ENCODE measurements at places on chromosomes 6 and 20.

DNA sequence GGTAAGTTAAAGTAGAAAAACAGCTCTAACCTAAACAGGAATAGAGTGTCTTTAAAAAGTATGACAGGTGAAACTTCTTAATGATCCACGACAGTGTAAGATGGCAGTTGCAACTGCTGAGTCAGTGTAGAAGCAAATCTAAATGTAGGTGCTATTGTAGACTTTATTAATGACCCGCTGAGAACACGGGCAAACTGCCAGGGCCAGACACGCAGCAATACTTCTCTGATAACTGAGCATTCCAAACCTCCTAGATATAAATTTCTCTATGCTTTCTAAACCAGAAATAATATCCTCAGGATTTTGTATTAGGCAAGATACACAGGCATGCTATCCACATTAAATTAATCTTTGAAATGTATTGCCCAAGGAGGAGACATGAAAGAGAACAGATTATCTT is 1076.4 kb downstream of the HACE1 start:
- no peak for DNase-seq

DNA sequence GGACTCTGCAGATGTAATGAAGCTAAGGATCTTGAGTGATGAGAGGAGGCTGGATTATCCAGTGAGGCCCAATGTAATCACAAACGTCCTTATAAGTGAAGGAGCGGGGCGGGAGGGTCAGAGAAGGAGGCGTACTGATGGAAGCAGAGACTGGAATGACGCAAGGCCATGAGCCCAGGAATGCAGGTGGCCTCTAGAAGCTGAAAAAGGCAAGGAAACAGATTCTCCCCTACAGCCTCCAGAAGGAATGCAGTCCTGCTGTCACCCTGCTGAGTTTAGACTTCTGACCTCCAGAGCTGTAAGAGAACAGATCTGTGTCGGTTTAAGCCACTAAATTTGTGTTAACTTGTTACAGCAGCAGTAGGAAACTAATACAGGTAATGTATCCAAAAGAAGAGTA is 227.9 kb downstream of the PTPRT start:
- no peak for DNase-seq

DNA sequence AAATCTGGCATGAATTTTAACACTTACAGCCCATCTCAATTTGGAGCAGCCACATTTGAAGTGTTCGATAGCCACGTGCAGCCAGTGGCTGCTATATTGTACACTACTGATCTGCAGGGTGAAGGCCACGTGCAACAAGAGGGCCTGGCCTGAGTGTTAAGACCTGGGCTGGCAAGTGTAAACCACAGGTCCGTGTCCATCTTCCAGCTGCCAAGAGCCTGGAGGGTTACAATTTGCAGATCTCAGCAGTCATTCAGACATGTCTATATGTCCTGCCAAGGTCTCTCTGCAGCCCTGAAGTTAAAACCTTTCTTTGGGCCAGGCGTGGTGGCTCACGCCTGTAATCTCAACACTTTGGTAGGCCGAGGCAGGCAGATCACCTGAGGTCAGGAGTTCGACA is 14.1 kb downstream of the SGK2 start:
- no peak for DNase-seq

DNA sequence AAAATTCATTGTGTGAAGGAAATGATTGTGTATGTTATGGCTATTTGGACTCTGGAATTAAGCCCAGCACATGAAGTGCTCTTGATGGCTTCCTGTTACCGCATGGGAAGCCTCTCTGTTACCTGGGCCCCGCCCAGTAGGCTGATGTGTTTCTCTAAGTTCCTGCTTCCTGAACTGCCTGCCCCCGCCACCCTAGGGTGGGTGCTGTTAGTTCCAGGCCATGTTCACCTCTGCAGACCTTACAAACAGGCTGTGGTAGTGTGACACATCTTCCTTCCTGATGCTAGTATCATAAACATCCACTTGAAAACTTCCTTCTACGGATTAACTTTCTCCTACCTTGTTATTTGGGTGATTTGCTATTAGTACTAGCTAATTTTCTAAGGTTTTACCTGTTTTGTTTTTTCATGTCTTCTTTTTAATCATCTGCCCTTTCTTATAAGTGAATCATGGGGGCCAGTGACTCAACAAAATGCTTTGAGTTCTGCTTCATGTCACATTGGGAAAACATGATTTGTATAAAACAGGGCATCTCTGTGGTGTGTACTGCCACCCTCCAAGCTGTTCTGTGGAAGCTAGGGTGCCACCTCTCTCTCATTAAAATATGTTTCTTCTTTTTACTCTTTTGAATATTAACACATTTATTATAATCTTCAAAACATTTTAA is 40.6 kb downstream of the SH3BGRL2 start:
- DNase-seq = no peak

DNA sequence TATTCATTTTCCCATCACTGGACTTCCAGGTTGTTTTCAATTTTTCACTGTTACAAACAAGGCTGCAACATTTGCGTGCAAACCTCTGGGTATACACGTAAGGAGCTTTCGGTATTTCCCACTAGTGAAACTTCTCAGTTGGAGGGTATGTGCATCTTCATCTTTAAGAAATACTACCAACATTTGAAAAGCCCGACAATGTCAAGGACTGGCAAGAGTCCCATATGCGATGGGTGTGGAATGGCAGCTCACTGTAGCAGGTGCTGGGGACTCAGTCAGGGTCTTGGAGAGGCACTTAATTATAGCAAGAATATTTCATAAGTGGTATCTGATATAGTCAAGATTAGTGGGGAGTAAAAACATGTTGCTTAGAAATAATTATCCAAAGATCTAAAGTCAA is 8.9 kb upstream of the HLA-B start:
- DNase-seq = no peak

DNA sequence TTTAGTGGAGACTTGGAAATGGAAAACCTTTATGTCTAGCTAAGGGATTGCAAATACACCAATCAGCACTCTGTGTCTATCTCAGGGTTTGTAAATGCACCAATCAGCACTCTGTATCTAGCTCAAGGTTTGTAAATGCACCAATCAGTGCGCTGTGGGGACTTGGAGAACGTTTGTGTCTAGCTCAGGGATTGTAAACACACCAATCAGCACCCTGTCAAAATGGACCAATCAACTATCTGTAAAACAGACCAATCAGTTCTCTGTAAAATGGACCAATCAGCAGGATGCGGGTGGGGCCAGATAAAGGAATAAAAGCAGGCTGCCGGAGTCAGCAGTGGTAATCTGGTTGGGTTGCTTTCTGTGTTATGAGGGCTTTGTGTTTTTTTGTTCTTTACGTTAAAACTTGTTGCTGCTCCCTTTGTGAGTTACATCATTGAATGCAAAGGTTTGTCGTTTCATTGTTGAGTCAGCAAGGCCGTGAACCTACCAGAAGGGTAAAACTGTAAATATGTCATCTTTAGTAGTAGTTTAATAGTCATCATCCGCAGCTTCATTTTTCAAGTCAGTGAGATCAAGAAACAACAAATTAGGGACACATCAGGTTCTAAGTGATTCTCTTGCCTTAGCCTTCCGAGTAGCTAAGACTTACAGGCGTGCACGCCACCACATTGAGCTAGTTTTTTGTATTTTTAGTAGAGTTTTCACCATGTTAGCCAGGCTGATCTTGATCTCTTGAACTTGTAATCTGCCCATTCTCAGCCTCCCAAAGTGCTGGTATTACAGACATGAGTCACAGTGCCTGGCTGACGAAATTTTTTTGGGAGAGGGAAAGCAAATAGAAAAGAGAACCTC is 22.7 kb upstream of the NUP153 start:
- DNase-seq = no peak

GRCh38 chr6:105452924-105453756 is 50.3 kb upstream of the PREP start:
- DNase-seq = no peak

DNA sequence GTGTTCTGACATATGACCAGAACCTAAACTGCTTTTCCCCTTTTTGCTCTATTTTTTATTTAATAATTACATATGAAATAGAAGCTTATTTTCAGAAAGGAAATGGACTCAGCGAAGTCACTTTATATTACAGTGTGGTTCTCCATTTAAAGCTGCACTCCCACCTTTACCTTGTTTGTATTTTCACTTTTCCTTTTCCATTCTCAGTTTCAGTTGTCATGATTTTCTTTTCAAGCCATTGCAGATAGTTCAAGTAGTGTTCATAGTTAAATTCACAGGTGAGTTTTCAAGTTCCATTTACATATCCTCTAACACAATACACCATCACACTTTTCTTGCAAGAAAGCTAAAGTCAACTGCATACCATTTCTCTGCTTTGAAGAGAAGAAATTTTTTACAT is 400.2 kb downstream of the HACE1 start:
- no peak for DNase-seq

GRCh38 chr20:64254156-64254555 is 1.4 kb upstream of the PCMTD2 start:
- no peak for DNase-seq

- DNase-seq = no peak
Measured at GRCh38 chr6:35305117-35305516, 7.5 kb downstream of the DEF6 start.

- peak; percentile 88 for DNase-seq
Measured at GRCh38 chr6:83270971-83271719, 78.0 kb downstream of the RWDD2A start.

DNA sequence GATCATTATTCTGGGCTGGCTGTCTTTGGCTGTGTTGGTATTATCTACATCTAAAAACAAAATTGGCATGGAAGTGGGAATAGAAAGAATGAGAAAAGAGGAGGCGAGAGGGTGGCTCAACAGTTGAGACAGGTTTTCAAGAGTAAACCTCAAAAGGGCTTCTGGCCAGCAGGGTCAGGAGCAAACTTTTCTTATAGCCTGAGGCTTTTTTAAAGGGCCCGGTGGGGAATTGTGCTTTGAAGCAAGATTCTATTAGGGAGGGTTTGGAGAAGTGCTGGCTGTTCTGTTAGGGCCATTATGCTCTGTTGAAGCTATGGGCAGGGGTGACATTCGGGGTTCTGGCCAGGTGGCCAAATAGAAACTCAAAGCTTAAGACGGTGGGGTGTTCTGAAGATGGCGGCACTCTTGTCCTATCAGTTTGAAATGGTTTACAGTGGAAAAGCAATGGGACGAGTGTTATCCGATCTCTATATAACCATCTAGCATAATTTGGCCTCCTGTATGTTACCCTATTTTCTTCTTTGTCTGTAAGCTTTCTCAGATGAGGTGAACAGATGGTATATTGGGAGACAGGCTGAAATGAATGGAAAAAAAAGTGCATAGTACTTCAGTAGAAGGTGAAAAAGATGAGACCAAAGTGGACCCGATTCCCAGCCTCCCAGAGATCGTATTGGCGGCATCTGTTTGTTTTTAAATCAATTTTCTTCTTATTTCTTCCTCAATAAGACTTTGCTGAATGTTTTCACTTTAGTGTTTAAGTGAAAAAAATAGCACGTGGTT is 132.1 kb upstream of the CNR1 start:
- no peak for DNase-seq

GRCh38 chr6:85917522-85917921 is 274.8 kb upstream of the SYNCRIP start:
- no peak for DNase-seq

DNA sequence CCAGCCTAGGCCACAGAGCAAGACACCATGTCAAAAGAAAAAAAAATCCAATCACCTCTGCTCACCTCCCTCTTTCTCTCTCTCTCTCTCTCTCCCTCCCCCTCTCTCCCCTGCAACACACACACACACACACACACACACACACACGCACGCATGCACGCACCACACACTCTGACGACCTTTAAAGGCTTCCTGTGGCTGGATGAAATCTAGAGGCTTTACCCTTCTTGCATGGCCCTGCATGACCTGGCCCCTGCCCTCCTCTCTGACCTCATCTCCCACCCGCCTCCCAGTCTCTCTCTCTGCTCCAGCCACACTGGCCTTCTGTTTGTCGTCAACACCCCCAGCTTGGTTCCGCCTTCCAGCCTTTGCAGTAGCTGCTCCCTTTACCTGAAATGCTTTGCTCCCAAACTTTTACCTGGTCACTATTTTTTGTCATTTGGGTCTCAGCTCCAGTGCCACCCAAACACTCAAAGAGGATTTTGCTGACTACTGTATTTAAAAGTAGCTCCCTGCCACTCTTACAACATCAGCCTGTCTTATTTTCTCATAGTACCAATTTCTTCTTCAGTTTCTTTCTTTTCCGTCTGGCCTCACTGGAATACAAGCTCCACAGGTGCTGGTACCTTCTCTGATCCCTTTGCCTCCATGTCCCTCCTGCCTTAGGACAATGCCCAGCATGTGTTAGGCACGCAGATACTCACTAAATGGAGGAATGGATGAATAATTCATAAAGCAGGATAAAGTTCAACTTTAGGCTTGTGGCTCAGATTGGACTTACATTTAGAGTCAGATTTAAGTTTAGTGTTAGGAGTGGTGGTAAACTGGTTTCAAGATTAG is 4.3 kb upstream of the LTA start:
- DNase-seq = no peak

Measured in EH (cell line).